ENCODE measurements at places on chromosomes 6 and 20.

DNA sequence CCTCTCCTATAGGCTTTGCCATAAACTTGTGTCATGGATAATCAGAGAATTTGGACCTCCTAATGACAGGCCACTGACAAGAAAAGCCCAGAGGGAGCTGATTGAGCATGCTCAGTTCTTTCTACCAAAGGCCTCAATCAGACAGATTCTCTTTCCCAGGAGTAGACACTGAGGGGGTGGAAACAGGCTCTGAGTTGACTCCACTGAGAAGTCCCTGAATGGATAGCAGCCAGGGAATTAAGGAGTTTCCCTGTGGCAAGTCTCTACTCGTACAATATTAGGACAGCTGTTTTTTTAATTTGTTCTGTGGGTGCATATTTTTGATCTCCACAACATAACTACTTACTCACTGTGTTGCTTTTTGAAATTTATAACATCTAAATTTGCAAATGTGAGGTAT, 63.3 kb downstream of the SLC16A10 start:
- no peak for DNase-seq

GRCh38 chr6:34041385-34041784, 104.5 kb downstream of the GRM4 start:
- no peak for DNase-seq

DNA sequence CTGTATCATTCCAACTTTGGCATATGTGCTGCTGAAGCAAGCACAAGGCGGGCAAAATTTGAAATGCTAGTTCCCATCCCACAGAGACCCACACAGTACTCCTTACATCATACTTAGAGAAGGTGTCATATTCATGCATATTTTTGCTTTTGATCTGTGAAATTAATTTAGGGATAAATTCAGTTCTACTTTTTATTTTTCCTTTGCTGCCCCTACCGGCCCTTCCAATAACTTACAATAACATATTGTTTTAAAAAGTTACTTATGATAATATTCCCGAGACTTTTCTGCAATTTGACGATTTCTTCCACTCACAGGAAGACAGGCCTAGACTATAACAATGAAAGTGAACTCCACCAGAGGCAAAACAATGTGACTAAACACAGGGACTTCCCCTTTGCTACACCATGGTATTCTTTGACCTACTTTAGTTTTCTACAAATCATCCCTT, 35.0 kb downstream of the SESN1 start:
- peak; percentile 88 for DNase-seq

DNA sequence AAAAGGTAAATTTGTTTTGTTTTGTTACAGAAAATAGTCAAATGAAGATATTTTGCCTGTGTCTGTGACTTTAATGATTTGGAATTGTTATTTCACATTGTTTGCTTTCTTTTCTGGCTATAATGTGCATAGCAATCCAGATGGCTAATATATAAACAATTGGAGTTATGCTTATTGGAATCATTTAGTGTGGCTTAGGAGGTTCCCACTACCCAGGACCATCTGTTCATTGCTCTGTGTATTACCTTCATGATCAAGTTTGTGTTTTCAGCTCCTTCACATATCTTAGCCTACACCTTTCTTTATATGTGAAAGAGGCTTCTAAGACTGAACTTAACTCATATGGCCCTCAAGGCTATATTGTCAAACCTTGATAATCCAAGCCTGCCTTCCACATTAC, 232.9 kb downstream of the BCKDHB start:
- no peak for DNase-seq

Measured in pulmonary artery endothelial cell (primary cell).